ENCODE measurements at places on chromosomes 1 and 21. TPM values are rescaled to one million over a fixed set of nuclear protein-coding genes. Genes with fewer than 3 reads are reported as not detected.

ANGPTL1 gene
- not detected for total RNA-seq

AVPR1B gene
- total RNA-seq: not detected

NBPF4 gene
- not detected for total RNA-seq

ITLN2 gene
- total RNA-seq: not detected

UTS2 gene
- total RNA-seq: not detected

C1QA gene
- not detected for total RNA-seq

Measured in mammary microvascular endothelial cell (primary cell).